ENCODE measurements at places on chromosomes 2 and 18. TPM values are rescaled to one million over a fixed set of nuclear protein-coding genes. Genes with fewer than 3 reads are reported as not detected.

Gene UGT1A1
- polyA plus RNA-seq = not detected

Gene RBM43
- polyA plus RNA-seq = 6.0 TPM

Gene POTEJ
- not detected for polyA plus RNA-seq

Gene APOB
- not detected for polyA plus RNA-seq

Gene GPAT2
- 4.6 TPM for polyA plus RNA-seq

Gene FBXO41
- 1.5 TPM for polyA plus RNA-seq

Gene NYAP2
- not detected for polyA plus RNA-seq

DNA sequence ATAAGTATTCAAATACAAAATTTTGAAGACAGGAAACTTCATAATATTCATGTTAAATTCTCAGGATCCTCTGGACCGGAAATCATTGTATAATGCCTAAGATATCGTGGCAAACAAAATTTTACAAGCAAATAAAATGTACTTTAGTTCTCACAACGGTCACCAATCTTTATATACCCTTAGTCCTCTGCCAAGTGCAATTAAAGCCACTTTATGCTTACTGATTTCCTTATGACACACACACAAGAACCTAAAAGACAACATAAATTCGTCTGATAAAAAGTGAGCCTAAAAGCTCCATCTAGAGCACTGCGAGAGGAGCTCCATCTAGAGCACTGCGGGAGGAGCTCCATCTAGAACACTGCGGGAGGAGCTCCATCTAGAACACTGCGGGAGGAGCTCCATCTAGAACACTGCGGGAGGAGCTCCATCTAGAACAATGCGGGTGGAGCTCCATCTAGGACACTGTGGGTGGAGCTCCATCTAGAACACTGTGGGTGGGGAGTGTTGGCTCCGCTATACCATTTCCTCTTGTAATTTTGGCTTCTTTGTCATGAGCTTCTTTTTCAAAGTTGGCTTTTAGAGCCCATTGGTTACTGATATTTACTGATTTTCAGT, 15.9 kb downstream of the ATP8B1 start:
- H3K4me3 ChIP-seq = no peak overlapping the region
- no peak overlapping the region for H3K27ac ChIP-seq
- H3K36me3 ChIP-seq = no peaks in the 10 kb centered on the region
- no peak for DNase-seq
- no peaks in the 10 kb centered on the region for H3K4me1 ChIP-seq

- DNase-seq = no peak
- no peaks in the 10 kb centered on the region for H3K36me3 ChIP-seq
- no peaks in the 10 kb centered on the region for H3K4me1 ChIP-seq
Measured at GRCh38 chr2:29216609-29216909, 101.3 kb downstream of the CLIP4 start.

DNA sequence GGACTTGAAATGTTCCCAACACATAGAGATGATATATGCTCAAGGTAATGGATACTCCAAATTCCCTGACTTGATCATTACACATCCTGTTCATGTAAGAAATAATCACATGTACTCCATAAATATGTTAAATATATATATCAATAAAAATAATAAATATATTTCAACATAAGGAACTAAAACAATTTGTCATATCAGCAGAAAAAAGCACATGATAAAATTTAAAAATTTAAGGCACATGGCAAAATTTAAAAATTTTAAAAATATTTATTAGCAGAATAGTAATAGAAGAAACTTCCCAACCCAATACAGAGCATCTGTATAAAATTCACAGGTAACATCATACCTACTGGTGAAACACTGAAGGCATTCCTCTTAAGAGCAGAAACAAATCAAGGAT, 109.6 kb upstream of the KYNU start:
- H3K4me3 ChIP-seq = no peak overlapping the region
- DNase-seq = no peak
- no peaks in the 10 kb centered on the region for H3K27me3 ChIP-seq
- no peak overlapping the region for H3K27ac ChIP-seq

DNA sequence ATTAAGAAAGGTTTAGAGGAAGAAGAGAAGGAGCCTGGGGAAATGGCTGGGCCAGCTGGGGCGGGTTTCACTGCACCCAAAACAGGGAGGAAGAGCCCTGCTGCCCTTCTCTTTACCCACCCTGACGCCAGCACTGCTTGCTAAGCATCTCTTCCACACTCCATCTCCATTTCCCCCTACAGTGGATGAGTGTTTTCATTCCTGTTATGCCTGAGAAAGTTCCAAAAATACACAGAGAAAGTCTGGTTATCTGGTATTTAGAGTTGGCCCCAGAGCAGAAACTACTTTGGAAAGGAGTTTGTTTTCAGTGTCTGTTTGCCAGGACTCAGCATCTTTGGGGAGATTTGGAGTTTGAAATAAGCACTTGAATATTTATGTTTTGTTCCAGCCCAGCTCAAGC, 451.0 kb downstream of the SLC4A3 start:
- no peak overlapping the region for H3K4me3 ChIP-seq
- H3K27ac ChIP-seq = no peak overlapping the region
- no peaks in the 10 kb centered on the region for H3K4me1 ChIP-seq

DNA sequence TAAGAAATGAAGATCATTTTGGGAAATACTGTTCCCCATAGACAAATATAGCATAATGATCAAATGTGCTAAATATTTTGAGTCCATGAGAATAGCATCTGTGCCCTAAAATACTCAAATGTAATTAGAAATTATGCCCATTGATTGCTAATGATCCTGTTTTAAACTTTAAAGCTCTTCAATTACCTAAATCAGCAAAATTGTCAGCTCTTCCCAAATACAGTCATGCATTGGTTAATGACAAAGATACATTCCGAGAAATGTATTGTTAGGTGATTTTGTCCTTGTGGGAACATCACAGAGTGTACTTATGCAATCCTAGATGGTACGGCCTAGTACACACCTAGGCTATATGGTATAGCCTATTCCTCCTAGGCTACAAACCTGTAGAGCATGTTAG, 89.7 kb downstream of the NEB start:
- peaks cover 3% of the 10 kb centered on the region for H3K4me1 ChIP-seq
- no peaks in the 10 kb centered on the region for H3K27me3 ChIP-seq
- H3K36me3 ChIP-seq = no peaks in the 10 kb centered on the region

DNA sequence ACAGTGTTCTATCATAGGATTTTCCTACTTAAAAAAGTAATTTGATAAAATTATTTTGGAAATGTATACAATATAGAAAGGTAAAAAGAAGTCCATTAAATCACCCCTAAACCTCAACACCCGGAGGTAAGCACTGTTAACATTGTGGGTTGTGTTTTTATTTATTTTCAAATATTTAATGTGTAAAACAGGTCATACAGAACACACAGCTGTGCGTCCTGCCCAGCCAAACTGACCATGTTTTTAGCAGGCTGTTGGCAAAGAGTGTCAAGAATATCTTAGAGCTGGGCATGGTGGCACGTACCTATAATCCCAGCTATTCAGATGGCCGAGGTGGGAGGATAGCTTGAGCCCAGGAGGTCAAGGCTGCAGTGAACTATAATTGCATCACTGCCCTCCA, 78.8 kb upstream of the ZNF532 start:
- H3K27ac ChIP-seq = no peak overlapping the region
- no peak for DNase-seq
- H3K4me1 ChIP-seq = no peaks in the 10 kb centered on the region
- H3K27me3 ChIP-seq = no peaks in the 10 kb centered on the region
- no peaks in the 10 kb centered on the region for H3K36me3 ChIP-seq

- no peaks in the 10 kb centered on the region for H3K36me3 ChIP-seq
- H3K27ac ChIP-seq = no peak overlapping the region
- no peaks in the 10 kb centered on the region for H3K27me3 ChIP-seq
- no peak for DNase-seq
Measured at GRCh38 chr2:5203134-5203755, 488.9 kb upstream of the SOX11 start.

DNA sequence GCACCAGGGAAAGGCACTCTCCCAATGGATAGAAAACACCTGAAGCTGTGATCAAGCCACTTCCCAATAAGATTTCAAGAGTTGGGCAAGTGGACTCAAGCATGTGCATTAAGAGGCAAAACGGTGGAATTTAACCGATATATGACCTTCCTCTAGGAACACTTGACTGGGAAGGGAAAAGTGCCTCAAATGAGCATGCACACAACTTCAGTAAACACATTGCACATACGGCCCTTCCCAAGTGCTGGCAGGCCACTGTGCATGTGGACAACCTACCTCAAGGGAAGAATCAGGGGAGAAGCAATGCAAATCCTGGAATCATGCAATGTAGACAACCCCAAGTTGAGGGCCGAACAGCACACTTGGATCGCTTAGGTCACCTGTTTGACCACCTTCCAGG, 23.9 kb upstream of the SH3RF3 start:
- no peak for DNase-seq
- no peak overlapping the region for H3K27ac ChIP-seq

- no peaks in the 10 kb centered on the region for H3K4me1 ChIP-seq
- no peak for DNase-seq
- H3K27me3 ChIP-seq = no peaks in the 10 kb centered on the region
- H3K4me3 ChIP-seq = no peak overlapping the region
- H3K27ac ChIP-seq = no peak overlapping the region
Measured at GRCh38 chr18:31487246-31488015, 10.5 kb upstream of the DSG2 start.

DNA sequence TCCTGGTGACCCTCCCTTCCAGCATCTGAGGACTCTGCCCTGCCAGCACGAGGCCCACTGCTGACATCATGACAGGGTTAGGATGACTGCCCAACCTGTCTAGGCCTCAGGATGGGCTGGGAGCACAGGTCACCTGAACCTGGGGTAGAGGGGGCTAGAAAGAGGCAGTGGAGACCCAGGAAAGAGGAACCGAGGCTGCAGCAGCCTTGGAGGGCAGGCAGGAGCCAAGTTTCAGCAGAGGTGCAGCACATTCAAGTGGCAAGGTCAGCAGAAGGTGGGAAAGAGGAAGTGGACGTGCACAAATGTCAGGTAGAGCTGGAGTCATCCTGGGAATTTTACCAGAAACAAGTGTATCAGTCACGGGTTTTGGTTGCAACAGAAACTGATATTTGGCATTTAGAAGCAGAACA, 13.6 kb upstream of the RAB10 start:
- H3K27ac ChIP-seq = no peak overlapping the region
- no peaks in the 10 kb centered on the region for H3K4me1 ChIP-seq
- H3K36me3 ChIP-seq = no peaks in the 10 kb centered on the region
- no peak for DNase-seq
- no peaks in the 10 kb centered on the region for H3K27me3 ChIP-seq
- no peak overlapping the region for H3K4me3 ChIP-seq

GRCh38 chr2:10027660-10028330, 15.6 kb upstream of the KLF11 start:
- H3K4me3 ChIP-seq = no peak overlapping the region
- H3K4me1 ChIP-seq = peaks cover 23% of the 10 kb centered on the region
- H3K27ac ChIP-seq = no peak overlapping the region
- H3K27me3 ChIP-seq = no peaks in the 10 kb centered on the region
- no peaks in the 10 kb centered on the region for H3K36me3 ChIP-seq

GRCh38 chr18:6203791-6204190, 210.9 kb downstream of the L3MBTL4 start:
- H3K36me3 ChIP-seq = no peaks in the 10 kb centered on the region
- H3K27me3 ChIP-seq = no peaks in the 10 kb centered on the region
- DNase-seq = no peak
- H3K4me1 ChIP-seq = no peaks in the 10 kb centered on the region

GRCh38 chr2:180012523-180012922, 5.4 kb upstream of the CWC22 start:
- no peaks in the 10 kb centered on the region for H3K36me3 ChIP-seq
- H3K4me3 ChIP-seq = no peak overlapping the region
- H3K27me3 ChIP-seq = no peaks in the 10 kb centered on the region
- no peak for DNase-seq

GRCh38 chr2:105184420-105184819, 57.1 kb upstream of the GPR45 start:
- no peak for DNase-seq
- H3K4me3 ChIP-seq = no peak overlapping the region
- no peak overlapping the region for H3K27ac ChIP-seq
- H3K27me3 ChIP-seq = no peaks in the 10 kb centered on the region

- no peak overlapping the region for H3K27ac ChIP-seq
- peaks cover 20% of the 10 kb centered on the region for H3K36me3 ChIP-seq
- H3K4me1 ChIP-seq = no peaks in the 10 kb centered on the region
- no peaks in the 10 kb centered on the region for H3K27me3 ChIP-seq
- DNase-seq = no peak
Measured at GRCh38 chr18:79485788-79486355, 90.1 kb downstream of the NFATC1 start.

DNA sequence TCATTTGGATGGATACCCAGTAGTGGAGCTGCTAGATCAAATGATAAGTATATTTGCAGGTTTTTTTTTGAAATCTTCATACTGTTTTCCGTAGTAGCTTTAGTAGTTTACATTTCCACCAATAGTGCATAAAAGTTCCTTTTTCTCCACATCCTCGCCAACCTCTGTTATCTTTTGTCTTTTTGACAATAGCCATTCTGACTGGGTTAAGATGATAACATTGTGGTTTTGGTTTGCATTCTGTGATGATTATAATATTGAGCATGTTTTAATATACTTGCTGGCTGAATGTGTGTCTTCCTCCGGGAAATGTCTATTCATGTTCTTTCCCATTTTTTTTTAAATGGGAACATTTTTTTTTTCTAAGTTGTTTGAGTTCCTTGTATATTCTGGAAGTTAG, 260.0 kb downstream of the GULP1 start:
- no peak overlapping the region for H3K4me3 ChIP-seq
- H3K4me1 ChIP-seq = no peaks in the 10 kb centered on the region
- H3K27ac ChIP-seq = no peak overlapping the region
- H3K27me3 ChIP-seq = no peaks in the 10 kb centered on the region
- no peaks in the 10 kb centered on the region for H3K36me3 ChIP-seq

DNA sequence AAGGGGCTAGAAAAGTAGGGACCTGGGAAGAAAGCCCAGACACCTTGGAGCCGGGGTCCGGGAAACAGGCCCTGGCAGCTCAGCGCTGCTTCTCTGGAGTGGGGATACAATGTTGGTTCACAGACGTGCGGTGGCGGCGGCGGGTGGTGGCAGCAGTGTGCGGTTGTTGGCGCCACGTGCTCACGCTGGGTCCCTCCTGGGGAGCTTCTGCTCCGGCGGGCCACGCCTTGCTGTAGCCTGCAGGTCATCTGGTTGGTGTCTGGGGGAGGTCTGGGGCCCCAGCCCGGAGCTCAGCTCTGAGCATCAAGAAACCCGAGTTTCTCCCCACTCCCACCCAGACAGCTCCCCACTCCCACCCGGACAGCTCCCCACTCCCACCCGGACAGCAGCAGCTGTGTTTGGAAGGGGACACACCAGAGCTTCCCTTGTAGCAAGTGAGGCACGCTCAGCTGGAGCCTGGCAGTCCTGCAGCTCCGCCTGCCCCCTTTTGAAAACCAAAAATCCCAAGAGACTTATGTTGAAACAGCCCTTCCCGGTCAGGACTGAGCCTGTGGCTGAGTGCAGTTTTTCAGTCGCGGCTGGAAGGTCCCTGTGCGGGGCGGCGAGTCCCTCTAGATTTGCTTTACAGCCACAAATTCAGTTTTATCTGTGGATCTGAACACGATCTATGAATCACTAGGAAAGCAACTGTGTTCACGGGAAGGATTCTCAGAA, 46.9 kb downstream of the NFATC1 start:
- no peak overlapping the region for H3K4me3 ChIP-seq
- no peaks in the 10 kb centered on the region for H3K27me3 ChIP-seq
- H3K4me1 ChIP-seq = no peaks in the 10 kb centered on the region
- H3K27ac ChIP-seq = no peak overlapping the region

GRCh38 chr2:108293850-108294249, 5.2 kb downstream of the SULT1C2 start:
- no peaks in the 10 kb centered on the region for H3K36me3 ChIP-seq
- H3K27me3 ChIP-seq = no peaks in the 10 kb centered on the region
- H3K4me1 ChIP-seq = no peaks in the 10 kb centered on the region
- no peak overlapping the region for H3K27ac ChIP-seq

Measured in naive thymus-derived CD4-positive, alpha-beta T cell (primary cell).